Forelimb muscle (tissue), 1 donor: ENCODE measurements at places on chromosomes 11 and 22. TPM values are rescaled to one million over a fixed set of nuclear protein-coding genes. Genes with fewer than 3 reads are reported as not detected.

The KCTD14 gene
- 1.0 TPM for polyA plus RNA-seq

The CNGA4 gene
- 0.15 TPM for polyA plus RNA-seq

The LRRC74B gene
- 0.18 TPM for polyA plus RNA-seq

The CYP2R1 gene
- polyA plus RNA-seq: 16.0 TPM

The OR4A16 gene
- polyA plus RNA-seq: not detected

GRCh38 chr11:119188887-119189286 lies 3.6 kb downstream of the NHERF4 start:
- DNase-seq: no peak

GRCh38 chr11:104060004-104060794 lies 23.8 kb downstream of the DDI1 start:
- DNase-seq: no peak

DNA sequence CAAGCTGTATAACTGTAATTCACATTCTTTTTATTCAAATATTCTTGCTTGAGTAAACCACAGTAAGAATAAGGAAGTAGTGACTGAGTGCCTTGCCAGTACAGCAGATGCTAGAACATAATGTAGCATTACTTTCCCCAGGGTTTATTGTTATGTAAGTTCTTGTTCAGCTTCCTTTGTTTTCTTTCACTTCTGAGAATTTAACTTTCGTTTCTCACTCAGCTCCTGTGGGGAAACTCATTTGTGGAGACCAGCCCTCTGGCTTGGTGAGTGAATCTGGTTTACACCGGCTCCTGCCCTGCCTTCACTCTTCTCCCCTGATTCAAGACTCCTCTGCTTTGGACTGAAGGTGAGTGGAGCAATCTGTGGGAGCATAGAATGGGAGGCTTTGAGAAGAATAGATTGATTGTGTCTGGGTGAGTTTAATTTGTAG lies at the start of gene TRIM22:
TRIM22 (plus strand) TSS at position 240 of the 433 bp plus-strand sequence. CDS start 6,443 bp downstream, outside the sequence.
- peak; percentile 74 for DNase-seq

DNA sequence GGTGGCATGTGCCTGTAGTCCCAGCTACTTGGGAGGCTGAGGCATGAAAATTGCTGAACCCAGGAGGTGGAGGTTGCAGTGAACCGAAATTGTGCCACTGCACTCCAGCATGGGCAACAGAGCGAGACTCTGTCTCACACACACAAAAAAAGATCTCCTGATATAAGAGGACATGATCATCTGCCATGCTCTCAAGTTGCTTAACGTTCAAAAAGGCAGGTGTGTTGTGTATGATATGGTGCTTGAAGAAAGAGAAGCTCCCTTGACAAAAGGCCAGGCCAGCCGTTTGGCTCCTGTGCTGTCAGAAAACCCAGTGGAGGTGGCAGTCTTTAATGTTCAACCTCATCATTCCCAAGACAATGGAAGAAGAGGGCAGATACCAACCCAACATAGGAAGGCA lies 117.3 kb upstream of the PLET1 start:
- DNase-seq: no peak

- DNase-seq: no peak
Observed at GRCh38 chr22:31929167-31929930, 15.0 kb upstream of the YWHAH start.

DNA sequence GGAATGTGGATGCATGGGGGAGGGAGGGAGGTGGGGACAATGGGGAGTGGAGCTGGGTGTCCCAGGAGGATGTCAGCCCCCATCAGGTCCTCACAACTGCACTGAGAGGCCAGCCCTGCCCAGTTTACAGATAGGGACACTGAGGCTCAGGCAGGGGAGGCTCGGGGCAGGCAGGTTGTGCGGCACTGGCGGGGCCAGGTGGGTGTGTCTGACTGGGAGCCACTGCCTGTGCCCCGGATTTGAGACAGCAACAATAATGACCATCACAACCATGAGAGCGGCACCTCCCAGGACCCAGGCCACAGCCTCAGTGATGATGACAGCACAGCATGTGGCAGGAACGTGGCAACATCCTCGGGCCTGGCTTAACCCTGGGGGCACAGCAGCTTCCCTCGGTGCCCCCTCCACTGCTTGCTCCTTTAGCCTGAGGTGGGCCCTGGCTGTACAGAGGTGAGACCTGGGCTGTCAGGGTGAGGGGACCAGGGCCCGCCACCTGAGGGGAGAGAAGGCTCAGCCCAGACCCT lies 32.0 kb downstream of the SHISAL1 start:
- no peak for DNase-seq

- no peak for DNase-seq
Observed at GRCh38 chr11:118000067-118000849, 14.1 kb downstream of the IL10RA start.

DNA sequence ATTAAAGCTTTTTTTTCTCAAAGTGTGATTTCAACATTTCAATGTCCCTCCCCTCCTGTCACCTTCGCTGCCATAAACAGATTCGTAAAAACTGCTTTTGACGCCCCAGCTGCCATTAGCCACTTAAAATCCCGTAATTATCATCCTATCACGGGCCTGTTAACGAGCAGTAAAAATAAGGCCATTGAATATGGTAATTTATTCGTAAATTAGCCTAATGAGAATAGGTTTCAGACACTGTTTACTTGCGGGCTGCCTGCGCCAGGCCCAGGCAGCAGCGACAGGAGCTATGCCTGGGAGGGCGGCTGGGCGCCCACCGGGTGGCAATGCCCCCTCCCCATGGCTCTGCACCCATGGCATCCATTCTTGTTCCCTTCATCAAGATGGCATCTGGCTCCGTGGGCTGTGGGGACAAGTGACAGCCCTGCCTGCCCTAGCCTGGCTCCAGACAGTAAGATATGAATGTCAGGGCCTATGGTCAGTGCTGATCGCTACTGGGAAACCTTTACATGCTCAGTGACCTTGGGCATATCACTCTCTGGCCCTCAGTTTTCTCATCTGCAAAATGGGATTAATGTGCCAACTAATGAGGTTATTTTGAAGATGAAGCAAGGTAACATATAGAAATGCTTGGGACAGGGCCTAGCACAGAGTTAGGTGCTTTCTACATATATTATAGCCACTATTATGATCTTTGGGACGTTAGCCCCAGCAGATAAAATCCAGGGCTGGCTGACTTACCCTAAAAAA lies 500.8 kb downstream of the MN1 start:
- DNase-seq: no peak

- peak; percentile 91 for DNase-seq
Observed at GRCh38 chr22:18075720-18076497, 1.9 kb upstream of the PEX26 start.

DNA sequence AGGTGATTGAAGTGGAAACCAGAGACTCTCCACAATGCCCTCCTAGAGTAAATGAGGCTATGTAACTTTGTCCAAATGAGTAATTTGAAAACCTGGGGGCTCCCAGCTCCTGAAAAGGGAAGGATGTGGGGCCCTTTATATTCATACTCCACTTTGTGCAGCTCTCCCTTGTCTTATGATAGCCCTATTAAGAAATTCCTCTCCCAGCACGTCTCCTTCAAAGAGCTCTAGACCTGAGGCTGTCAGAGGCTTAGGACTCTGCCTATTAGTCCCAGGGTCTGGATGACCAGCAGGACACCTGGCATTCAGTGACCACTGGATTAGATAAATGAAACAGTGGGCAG lies 2.1 kb downstream of the SLC43A1 start:
- no peak for DNase-seq

- DNase-seq: no peak
Observed at GRCh38 chr11:96141626-96142025, 201.4 kb downstream of the MAML2 start.

DNA sequence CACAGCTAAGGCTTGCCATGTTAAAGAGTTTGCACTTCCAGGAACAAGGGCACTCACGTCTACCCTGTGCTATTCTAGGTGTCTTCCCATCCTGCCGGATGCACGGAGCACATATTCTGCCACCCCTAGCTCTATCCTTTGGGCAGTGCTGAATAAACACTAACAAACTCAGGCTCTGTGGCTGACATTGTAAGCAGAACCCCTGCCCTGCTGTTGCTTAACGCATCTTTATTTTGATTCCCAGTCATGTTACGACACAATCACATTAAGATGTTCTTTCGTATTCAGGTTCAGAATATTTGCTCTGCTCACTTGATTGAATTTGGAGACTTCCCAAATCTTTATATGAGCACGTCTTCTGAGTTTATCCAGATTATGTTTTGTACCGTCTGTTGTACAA lies 3.7 kb upstream of the HDHD5 start:
- no peak for DNase-seq

- no peak for DNase-seq
Observed at GRCh38 chr11:92018332-92018731, 206.3 kb upstream of the FAT3 start.

DNA sequence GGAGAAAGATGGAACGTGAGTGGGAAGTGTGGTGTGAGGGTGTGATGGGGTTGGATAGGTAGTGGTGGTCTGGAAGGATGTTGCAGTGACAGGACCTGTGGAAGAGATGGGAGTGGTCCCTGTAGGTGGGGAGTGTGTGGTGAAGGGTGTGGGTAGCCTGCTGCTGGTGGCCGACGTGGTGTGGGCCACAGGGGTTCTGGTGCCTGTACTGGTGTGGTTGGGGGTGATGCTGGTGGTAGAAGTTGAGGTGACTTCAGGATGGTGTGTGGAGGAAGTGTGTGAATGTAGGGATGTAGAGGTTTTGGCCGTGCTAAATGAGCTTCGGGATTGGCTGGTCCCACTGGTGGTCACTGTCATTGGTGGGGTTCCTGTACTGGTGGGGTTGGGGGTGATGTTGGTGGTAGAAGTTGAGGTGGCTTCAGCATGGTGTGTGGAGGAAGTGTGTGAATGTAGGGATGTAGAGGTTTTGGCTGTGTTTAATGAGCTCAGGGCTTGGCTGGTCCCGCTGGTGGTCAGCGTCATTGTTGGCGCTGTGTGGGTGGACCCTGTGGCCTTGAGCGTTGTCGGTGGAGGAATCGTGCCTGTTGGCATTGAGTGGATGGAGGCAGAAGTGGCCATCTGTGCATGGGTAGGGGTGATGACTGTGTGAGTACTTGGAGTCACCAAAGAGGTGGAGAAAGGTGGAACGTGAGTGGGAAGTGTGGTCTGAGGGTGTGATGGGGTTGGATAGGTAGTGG lies 19.1 kb downstream of the MUC6 start:
- no peak for DNase-seq

GRCh38 chr11:9151631-9152030 lies 60.2 kb upstream of the SCUBE2 start:
- no peak for DNase-seq
